ENCODE measurements at places on chromosomes 7 and 10.

DNA sequence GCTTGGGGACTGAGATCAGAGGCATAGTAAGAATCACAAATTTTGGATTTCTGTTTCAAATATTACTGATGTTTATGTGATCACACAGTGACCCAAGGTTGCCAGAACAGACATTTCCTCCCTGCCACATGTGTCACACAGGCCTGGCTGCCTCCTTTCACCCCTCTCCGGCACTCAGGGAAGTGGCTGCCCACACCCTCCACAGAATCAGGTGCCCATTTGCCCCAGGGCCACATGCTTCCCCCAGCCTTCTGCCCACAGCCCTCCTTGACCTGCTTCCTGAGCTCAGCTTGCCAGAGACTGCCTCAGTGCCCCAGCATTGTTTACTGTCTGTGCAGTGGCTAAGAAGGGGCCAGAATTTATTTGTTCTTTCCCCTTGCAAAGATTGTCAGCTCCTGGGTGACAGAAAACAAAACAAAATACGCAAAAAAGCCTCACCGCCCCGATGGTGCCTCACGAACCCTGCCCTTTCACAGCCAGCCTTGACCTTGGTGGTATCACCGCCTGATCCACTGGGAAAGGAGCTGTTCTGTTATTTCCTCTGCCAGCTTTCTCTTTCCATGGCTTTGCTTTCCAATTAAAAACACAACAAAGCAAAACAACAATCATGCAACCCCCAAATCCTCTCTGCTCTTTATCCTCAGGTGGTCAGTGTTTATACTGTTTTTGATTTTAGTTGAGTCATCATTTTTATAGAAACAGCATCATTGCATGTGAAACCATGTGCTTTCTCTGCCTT, 52.8 kb downstream of the CHN2 start:
- DNase-seq = no peak

DNA sequence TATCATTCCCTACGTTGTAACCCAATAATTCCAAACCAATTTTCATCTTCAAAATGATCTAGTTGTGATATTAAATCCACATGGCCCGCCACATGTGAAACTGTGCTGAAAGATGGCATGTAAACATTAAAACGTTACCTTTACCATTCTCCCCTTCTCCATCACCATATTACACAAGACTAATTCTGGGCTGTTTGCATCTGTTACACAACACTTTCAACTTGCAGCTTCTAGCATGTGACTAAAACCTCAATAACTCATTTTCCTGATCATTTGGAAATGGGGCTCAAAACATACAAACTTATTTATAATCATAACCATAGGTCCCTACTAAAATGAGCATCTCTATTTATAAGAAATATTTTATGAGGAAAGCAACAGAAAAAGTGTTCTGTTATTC, 4.7 kb downstream of the MTERF1 start:
- DNase-seq = no peak

DNA sequence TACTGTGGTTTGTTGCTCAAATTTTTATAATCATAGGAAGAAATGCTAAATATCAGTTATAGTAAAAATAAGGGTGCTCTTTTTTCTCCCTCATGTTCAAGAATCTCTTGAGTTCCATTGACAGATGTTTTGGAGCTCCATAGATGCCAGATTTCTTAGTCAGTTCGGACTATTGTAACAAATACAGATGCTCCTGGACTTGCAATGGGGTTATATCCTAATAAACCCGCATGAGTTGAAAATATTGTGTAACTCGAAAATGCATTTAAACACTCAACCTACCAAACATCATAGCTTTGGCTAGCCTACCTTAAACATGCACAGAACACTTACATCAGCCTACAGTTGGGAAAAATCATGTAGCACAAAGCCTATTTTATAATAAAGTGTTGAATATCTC, 100.7 kb upstream of the CSTF2T start:
- no peak for DNase-seq

- DNase-seq = no peak
Measured at GRCh38 chr7:26489906-26490639, 198.4 kb downstream of the SNX10 start.

DNA sequence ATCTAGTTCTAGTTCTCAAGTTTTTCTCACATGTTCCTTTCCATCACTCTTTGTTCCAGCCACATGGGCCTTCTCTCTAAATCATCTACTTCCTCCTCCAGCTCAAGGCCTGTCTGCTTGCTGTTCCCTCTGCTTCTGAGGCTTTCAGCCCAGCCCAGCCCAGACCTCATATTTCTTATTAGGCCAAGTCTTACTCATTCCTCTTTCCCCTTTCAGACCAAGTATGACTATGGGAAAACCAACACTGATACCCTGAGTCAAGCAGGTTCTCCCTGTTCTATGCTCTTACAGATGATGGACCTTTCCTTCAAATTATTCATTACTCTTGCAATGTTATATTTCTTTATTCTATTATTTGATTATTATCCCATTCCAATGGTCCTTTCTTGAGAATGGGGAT, 80.3 kb upstream of the SEM1 start:
- no peak for DNase-seq

GRCh38 chr10:56622335-56622973, 261.4 kb upstream of the ZWINT start:
- no peak for DNase-seq

GRCh38 chr10:114953047-114953446, 15.1 kb downstream of the TRUB1 start:
- no peak for DNase-seq

DNA sequence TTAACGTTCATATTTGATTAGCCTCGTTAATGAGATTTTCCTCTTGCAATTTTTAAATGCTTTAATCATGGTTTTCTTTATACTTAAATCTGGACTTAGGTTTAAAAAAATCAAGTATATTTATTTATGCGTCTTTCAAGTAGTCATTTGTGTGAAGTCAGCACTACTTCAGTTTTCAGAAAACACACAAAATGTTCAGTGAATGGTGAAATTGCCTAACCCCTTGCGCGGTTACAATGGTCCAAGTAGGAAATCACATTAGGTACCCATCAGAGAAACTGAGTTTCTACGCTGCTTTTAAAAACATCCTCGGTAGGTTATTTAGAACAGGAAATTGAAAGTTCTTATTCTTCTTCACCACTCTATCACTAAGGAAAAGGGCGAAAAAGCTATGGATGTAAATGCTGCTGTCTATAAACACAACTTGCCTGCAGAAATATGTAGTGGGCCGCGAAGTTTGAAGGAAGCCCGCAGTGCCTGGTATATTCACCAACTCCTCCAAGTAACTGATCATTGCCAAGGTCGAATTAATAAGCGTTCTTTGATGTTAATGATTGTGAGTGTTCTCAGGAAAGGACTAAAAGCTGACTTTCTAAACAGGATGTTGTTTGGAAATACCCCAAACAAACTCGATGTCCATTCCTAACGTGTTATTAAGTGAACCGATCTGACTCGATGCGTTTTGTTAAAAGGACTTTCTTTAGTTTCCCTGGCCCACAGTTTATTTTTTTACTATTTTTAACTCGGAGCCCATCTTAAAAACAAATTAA, 1.0 kb downstream of the SYPL1 start:
- DNase-seq = no peak

All from stimulated activated CD8-positive, alpha-beta memory T cell treated with anti-CD3 and anti-CD28 coated beads, Interleukin-4, amount 100 ng/mL, for 1 hour (primary cell).